ENCODE measurements at places on chromosomes 11 and 22.
A peak's percentile ranks its signal among the peaks of the same experiment; 100 is the strongest.

GRCh38 chr11:27211370-27212127 lies 151.5 kb downstream of the CCDC34 start:
- DNase-seq: no peak

GRCh38 chr11:62555464-62556107 lies 9.0 kb upstream of the AHNAK start:
- DNase-seq: no peak

DNA sequence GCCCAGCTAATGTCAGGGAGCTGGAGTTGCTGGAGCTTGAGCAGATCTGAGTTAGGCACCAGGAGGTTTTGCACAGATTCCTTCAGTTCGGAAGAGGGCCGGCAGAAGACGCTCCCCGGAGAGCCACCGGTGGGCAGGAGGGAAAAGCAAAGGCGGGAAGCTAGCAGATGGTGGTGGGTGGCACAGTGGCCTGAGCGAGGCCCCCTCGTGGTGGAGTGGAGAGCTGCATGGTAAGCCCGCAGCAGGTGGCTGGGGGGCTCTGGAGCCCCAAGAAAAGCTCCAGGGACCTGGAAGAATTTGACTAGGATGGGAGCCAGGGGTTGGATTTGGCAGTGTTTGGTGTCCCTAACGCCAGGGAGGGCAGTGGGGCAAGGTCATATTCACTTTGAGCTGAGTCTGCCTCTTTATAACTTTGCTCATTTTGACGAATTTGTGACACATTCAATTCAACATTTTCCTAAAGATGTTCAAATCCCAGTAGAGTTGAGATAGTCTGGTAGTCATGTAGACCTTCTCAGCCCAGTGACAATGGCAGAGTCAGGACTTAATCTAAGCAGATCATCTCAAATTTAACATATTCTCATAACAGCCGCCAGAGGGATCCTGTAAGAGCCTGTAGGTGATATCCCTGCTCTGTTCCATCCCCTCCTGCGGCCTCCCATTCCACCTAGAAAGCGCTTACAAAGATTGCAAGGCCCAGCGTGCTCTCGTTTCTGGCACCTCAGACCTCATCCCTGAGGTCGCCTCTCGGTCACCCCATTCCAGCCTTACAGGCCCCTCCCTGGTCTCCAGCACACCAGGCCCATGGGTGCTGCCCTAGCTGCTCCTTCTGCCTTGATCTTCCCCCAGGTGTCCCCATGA lies 57.9 kb downstream of the TRIM29 start:
- no peak for DNase-seq

DNA sequence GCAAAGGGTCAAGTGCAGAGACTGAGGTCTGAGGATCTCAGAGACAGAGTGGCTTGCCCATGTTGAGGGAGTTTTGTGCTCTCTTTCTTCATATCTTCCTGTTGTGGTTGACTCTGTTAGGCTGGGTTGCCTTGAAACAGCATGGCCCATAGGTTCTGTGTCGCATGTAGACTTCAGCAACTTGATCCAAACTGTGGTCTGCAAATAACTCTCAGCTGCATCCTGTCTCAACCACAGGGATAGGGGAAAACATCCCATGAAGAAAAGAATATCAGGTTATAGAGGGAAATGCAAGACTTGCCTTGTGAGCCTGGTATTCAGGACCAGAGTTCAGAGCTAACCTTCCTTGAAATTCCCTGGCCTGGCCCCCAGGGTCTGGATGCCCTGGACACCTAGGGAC lies 69.4 kb downstream of the FLI1 start:
- DNase-seq: no peak

GRCh38 chr11:95085117-95085816 lies 4.4 kb upstream of the ENDOD1 start:
- no peak for DNase-seq

- DNase-seq: no peak
Measured at GRCh38 chr22:45420539-45420938, 7.0 kb downstream of the RIBC2 start.

DNA sequence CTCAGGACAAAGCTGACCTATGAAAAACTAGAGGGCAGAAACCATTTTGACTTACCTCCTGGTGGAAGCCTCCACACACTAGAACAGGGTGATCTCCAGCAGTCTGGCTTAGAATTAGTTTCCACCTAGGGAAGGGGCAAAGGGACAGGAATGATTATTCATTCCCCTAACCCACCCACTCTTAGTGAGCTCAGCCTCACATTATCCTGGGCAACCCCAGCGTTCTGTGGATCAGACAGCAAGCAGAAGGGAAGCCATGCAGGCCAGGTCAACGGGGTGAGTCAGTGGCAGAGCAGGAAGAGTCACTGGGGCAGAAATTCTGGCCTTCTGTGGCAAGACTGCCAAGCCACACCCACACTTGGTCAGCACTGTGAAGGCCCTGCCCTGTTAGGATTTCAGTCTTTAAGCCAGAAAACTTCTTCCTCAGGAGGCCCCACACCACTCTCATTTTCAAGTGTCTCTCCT lies 10.5 kb downstream of the NUMA1 start:
- no peak for DNase-seq

GRCh38 chr11:115912484-115912945 lies 408.3 kb upstream of the CADM1 start:
- DNase-seq: no peak

DNA sequence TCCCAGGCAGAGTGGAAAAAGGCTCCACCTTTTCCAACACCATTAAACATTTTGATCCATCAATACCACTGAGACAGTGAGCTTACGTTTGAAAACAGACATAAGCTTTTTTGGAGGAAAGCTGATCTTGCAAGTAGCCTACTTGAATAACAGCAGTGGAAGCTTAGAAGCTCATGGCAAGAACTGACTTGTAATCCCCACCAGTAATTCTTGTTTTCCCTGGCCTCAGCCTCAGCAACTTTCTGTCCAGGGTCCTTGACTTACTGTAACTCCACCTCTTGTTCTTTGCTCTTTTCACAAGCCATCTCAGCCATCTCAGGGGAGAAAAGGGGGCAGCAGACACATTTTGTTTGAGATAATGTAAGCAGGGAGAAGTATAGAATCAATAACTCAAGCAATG lies 12.3 kb upstream of the MPZL2 start:
- no peak for DNase-seq

GRCh38 chr22:45784357-45785277 lies 113.0 kb downstream of the ATXN10 start:
- no peak for DNase-seq

- DNase-seq: peak; percentile 54
Measured at GRCh38 chr11:9613830-9614762, 40.6 kb downstream of the WEE1 start.

DNA sequence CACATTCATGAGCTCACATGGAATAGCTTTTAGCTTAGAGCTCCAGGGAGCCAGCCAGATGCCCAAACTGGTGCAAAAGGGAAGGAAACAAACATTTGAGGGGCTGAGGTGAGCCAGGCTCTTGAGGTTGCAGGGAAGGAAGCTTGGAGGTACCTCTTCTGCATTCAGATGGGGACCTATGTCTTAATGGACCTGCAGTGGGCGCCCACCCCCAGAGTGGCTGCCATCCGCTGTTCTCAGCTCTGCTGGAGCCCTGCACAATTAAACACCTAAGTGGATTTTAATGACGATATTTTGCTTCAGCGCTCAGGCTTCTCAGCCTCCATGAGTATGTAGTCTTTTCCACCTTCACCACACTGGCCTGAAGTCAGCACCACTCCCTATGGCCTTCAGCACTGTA lies 100.8 kb downstream of the LDLRAD3 start:
- DNase-seq: no peak

DNA sequence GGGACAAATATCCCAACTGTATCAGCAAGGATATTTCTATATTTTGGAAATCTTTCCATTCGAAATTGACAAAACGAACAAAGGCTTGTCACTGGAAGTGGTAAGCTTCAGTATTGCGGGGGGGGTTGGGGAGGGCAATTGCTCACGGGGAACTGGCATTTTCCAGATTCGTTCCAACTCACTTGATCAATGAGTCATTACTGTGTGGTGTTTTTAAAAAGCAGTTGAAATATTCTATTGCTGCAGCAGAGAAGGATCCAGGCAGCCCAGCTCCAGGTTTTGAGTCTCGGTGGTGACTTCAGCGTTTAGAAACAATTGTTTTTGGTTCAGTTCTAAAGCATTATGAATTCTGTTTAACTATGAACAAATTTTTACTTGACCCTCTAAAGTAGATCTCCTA lies 33.8 kb upstream of the FBLN1 start:
- DNase-seq: no peak

DNA sequence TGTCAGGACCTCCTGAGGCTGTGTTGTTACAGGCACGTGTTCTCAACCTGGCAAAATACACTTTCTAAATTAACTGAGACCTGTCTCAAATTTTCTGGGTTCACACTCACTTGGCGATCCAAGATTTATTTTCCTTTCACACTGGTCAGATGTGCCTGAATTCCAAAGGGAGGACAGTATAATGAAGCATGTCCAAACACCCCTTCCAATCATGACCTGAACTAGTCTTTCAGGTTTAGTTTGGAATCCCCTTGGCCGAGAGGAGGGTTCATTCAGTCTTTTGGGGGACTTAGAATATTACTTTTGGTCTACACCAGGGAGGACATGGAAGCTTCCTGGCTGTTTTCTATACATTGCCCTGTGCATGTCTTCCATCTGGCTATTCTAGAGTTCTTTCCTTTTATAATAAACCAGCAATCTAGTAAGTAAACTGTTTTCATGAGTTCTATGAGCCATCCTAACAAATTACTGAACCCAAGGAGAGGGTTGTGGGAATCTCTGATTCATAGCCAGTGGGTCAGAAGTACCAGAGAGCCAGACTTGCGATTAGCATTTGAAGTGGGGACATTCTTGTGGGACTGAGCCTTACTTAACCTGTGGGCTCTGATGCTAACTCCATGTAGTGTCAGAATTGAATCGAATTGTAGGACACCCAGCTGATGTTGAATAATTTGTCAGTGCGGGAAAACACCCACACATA lies 14.8 kb upstream of the TMEM216 start:
- no peak for DNase-seq

GRCh38 chr11:92050305-92050704 lies 174.3 kb upstream of the FAT3 start:
- no peak for DNase-seq

GRCh38 chr11:97028836-97029406 lies 639.1 kb downstream of the JRKL start:
- DNase-seq: no peak

DNA sequence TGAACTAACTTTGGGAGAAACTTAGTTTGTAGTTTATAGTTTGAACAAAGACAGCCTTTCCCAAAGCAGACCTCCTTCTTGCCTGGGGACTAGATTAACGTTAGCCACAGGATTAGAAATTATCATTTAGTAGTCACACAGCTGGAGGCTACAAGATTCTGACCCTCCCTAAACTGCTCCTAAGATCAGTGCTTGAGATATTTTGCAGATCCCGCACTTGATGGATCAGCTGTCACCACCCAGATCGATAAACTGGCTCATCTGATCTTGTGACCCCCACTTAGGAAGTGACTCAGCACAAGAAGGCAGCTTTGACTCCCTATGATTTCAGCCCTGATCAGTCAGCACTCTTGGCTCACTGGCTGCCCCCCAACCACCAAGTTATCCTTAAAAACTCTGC lies 1.6 kb downstream of the SLC22A24 start:
- DNase-seq: no peak

DNA sequence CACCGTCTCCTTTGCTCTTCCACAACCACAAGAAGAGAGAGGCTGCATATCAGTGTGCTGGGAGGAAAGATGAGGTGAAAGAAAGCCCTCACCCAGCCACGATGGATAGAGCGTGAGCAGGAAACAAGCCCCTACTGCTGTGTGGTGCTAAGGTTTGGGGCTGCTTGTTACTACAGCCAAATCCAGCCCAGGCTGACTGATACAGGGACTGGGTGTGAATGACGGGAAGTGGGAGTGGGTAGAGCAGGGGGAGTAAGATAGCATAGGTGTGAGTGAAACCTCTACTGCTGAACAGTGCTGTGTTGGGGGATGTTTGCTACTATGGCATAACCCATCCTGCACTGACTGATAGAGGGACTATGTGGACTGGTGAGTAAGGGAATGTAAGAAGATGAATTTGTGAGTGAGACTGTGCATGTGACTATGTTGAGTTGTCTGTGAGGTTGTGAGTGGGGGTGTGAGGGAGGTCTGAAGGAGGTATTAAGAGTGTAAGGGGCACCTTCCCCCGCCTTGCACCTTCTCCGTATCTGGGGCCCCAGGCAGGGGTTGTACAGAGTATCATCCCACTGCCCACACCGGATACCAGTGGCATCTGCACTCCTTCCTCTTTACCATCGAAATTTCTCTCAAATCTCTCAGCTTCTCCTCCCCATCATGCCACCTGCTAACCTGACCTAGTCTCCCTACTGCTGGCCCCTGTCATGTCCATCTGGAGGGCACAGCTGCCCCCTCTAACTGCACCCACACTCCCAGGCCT lies 91.5 kb downstream of the MN1 start:
- DNase-seq: no peak

- no peak for DNase-seq
Measured at GRCh38 chr11:68326334-68327215, 14.2 kb downstream of the LRP5 start.

GRCh38 chr11:69636512-69637197 lies 4.3 kb upstream of the CCND1 start:
- no peak for DNase-seq

DNA sequence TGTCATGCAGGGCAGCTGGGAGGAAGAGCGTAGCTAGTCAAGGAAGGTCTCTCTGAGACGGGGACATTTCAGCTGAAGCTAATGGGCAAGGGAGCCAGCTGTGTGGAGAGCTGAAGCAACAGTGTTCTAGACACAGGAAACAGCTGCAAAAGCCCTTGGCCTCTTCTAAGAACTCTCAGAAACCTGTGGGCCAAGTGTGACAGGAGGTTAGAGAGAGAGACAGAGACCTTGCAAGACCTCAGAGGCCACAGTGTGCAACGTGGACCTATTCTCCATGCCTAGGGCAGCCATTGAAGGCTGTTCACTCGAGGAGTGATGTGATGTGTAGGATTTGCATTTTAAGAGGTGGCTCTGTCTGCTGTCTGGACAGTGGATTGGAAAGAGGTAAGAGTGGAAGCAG lies 48.7 kb upstream of the TNRC6B start:
- DNase-seq: no peak

- no peak for DNase-seq
Measured at GRCh38 chr22:48438800-48439559, 1388.7 kb downstream of the BRD1 start.
